Stimulated activated CD4-positive, alpha-beta T cell treated with anti-CD3 and anti-CD28 coated beads, Interleukin-12 subunit alpha, Interleukin-12 subunit beta, amount 100 ng/mL, for 48 hours (primary cell): ENCODE measurements at places on chromosomes 2 and 18.
A peak's percentile ranks its signal among the peaks of the same experiment; 100 is the strongest.

GRCh38 chr2:118903029-118903351 lies 39.0 kb upstream of the MARCO start:
- no peak for DNase-seq

DNA sequence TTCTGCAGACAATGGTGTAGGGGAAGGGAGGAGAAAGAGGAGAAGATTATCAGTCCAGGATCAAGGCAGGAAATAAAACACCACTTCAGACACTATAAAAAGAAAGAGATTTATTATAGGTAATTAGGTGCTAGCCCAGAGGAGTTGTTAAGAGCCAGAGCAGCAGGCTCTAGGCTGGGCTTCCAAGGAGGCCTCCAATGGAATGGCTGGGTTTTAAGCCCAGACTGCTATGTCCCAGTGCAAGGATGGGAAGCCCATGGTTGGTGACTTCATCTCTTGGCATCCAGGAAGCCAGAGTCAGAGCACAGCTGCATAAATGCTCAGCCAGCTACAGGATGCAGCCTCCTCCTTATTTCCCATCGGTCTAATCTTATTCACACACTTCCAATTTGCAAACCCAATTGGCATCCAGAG lies 95.6 kb downstream of the LAMA3 start:
- no peak for DNase-seq

- no peak for DNase-seq
Observed at GRCh38 chr2:170848587-170848986, 31.9 kb downstream of the GAD1 start.

- no peak for DNase-seq
Observed at GRCh38 chr18:75283731-75284130, 73.1 kb downstream of the TSHZ1 start.

- DNase-seq, result no peak
Observed at GRCh38 chr2:192719629-192720028, 524.9 kb upstream of the TMEFF2 start.

DNA sequence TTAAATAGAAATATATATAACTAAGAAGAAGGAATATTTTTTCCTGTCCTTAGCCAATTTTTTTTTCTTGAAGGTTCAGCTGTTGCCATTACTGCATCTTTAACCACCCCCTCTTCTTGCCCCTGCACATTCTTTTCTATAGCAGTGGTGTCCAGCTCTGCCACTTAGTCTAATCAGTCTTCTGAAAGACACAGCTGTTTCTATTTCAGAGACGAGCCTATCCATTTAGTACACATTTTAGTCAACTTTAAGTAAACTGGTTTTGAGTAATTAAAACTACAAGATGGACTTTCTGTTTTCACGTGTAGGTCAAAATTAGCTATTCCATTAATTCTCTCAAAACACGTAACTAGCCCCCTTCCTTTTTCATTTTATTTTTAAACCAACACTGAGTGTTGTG lies 21.0 kb downstream of the SPOPL start:
- no peak for DNase-seq

DNA sequence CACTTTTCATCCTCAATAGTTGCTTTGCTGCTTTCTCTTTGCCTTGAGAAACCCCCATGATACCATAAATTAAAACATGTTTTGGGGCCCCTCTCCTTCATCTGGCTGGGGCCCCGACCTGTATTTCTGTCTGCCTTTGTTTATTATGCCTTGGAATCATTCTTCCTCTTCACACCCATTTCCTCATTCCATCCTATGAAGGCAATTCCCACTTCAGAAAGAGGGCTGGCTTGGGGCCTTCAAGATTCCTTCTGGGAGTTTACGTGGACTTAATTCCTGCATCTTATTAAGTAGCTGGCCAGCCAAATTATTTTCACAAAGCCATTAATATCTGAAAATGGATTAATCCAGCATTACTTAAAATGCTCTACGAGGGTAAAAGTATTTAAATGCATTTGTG lies 6.8 kb upstream of the LRRTM1 start:
- DNase-seq, result no peak

GRCh38 chr2:157895531-157895930 lies 19.4 kb upstream of the ACVR1 start:
- DNase-seq, result no peak

- no peak for DNase-seq
Observed at GRCh38 chr2:133888621-133889219, 320.5 kb upstream of the NCKAP5 start.

- DNase-seq, result no peak
Observed at GRCh38 chr2:125456693-125457363, 1199.1 kb upstream of the GYPC start.

DNA sequence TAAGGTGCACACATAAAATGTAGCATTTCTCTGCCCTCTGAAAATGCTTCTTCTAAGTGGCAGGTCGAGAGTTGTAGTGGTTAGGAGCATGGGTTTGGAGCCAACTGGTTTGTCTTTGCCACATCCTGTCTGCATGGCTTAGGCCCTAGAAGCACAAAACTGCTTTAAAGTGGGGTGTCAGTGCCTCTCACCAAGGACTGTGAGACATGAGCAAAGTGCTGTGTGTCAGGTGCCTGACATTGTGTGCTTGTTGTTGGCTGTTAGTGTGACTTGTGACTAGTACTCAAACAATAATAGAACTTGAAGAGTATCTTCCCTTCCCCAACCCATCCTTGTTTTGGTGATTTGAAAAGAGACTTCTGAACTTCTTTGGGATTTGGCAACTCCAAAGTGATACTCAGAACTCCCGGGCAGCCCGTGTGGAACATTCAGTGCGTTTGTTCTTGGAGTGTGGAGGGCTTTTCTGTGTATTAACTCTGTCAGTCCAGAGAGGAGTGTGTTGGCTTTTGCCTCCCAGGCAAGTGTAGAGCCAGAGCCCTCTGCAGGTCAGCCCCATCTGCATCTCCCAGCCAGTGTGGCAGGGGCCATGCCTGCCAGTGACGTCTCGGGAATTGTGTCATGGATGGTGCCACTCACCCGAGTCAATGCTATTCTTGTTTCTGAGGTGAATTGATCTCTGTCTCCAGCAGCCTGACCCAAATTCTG lies 5.0 kb downstream of the MGAT5 start:
- DNase-seq, result no peak

- no peak for DNase-seq
Observed at GRCh38 chr2:64017811-64018700, 1.2 kb downstream of the VPS54 start.

DNA sequence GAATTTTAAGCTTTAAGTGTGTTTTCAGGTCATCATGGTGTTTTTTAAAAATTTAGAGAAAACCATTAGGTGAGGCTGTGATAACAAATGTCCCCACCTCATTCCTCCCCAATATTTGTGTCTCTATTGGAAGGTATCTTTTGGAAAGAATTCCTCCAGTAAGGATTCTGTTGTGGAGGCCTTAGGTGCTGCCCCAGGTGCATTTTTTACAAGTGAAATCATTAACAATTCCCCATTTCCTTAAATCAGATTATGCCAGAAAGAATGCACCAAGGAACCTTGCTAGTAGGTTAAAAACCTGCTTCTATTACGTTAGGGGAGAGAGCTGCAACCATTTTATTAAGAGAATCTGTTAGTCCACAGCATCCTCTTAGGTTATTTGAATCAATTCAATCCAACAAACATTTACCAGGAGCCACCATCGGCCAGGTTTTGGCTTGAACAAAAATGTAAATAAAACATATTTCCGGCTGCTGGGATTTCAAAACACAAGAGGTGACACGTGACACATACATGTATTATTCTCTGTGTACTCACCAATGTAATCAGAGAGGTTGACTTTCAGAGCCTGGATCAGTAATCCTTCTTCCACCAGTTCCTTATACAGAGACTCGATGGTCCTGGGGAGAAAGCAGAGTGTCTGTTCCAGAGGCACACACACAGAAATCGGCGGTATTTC lies 112.5 kb upstream of the ASB18 start:
- no peak for DNase-seq

DNA sequence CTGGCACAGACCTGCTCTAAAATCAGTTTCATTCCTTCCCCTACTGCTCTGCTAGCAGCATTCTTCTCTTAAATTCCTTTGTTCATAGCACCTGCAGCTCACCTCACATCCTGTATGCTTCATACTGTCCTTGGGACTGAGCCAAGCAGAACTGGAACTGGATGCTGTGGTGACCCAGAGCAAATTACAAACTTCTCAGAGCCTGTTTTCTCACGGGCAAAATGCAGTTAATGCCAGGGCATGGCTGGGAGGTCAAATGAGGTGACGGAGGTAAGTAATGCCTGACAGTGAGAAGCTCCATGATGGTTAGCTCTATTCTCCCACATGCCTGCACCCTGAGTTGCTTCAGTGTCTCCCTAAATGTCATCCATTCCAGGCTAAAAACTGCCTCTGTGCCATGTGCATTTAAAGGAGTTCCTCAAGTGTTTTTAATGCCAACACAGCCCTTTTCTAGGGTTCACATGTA lies 29.7 kb downstream of the C2orf42 start:
- no peak for DNase-seq

GRCh38 chr2:27720004-27720551 lies 51.4 kb upstream of the MRPL33 start:
- peak; percentile 48 for DNase-seq

DNA sequence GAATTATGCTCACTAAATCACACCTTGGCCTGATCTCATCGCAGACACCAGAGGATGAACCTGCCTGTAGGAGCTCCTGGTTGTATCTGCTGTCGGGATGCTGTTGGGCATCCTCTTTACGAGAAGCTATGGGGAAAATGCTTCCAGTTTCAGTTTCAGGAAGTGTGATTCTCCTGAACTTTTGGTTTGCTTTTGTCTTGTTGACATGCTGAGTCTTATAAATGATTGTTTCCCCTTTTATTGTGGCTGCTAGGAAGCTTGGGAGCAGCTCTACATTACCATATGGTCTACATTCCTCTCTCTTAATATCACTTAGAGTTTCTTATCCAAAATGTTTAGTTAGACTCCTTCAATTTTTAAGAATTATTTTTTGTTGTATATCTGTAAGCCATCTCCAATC lies 227.5 kb downstream of the MTX2 start:
- DNase-seq, result no peak

DNA sequence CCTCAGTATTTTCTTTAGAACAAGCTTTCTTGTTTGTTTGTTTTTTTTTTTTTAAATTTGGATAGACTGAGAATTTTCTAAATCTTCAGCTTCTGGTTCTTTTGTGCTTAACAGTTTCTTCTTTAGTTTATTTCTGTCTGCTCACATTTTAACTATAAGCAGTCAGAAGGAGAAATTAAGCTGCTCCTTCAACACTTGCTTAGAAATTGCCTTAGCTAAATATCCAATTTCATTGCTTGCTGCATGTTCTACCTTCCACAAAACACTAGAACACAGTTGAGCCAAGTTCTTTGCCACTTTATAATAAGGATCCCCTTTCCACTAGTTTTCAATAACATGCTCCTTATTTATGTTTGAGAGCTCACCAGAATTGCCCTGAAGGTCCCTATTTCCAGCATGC lies 57.7 kb downstream of the NBEAL1 start:
- no peak for DNase-seq

DNA sequence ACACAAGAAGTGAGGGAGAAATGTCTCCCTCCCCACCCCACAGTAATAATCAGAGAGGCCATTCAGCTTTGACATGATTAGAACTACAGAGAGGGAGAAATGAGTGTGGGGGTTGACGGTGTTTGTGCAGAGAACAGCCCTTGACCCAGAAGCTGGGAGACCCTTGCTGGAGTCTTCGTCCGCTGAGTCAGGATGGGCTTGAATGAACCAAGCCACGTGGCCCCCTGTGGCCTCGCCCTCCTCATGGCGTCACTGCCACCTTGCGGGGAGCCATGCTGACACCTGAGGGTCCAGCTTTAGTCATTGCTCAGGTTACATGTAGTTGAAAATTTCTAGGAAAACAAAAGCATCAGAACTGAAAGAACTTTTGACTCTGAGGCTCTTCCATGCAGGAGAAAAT lies 101.2 kb downstream of the DGKD start:
- no peak for DNase-seq

- DNase-seq, result no peak
Observed at GRCh38 chr18:41351430-41351829, 603.6 kb upstream of the PIK3C3 start.

GRCh38 chr18:74623047-74623816 lies 25.6 kb downstream of the ZNF407 start:
- no peak for DNase-seq

GRCh38 chr2:41928526-41928925 lies 119.3 kb upstream of the PKDCC start:
- no peak for DNase-seq

- DNase-seq, result no peak
Observed at GRCh38 chr2:179817181-179817841, 44.1 kb downstream of the ZNF385B start.

DNA sequence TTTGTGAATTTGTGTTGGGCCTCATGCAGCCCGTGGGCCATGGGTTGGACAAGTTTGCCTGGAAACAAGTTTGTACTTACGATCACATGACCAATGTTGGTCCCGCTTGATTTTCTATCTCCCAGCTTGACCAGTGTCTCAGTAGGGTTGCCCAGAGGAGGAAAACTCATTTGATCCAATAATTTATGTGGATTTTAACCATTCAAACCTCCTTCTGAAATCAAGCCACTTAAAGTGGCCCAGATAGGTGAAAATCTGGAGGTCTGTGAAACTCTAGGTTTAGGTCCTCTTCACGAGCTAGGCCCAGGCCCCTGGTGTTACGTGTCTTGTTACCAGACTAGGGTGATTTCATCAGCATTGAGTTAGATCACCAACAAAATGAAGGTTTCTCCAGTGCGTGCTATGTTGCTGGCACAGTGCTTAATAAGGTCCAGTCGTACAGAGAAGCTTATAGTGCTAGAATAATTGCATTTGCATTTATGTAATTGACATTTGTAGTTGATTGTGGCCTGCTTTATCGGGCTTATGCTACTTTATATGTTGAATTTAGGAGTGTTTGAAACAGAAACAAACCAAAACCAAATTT lies 4.4 kb downstream of the ACTR2 start:
- DNase-seq, result no peak

DNA sequence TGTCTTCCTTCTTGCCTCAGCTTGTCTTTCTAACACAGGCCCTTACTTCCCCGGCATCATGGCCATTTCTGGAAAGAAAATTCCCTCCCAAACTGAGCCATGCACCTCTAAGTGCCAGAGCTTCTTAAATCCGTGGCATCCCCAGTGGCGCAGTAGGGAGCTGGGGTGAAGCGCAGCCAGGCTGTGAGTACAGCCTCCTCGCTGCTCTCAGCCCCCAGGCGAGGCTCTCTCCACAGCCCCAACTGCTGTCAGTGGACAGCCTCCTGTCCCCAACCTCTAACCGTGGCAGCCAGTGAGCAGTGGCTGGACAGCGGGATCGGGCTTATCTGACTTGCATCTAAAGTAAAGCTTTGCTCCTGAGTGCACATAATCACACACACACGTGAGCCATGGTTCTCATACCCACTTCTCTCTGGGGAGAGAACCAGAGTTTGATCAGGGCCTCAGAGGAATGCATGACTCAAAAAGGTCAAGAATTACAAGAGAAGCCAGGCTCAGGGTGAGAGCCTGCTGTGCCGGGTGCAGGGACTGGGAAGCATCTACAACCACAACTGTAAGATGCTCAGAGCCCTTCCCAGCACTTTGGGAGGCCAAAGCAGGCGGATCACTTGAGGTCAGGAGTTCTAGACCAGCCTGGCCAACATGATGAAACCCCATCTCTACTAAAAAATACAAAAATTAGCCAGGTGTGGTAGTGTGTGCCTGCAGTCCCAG lies 50.7 kb downstream of the SFXN5 start:
- DNase-seq, result no peak

GRCh38 chr2:121907928-121908327 lies 152.5 kb downstream of the TSN start:
- DNase-seq, result no peak

GRCh38 chr2:153287109-153287801 lies 191.3 kb downstream of the RPRM start:
- DNase-seq, result peak; percentile 0
